ENCODE measurements at places on chromosomes 13 and 19. TPM values are rescaled to one million over a fixed set of nuclear protein-coding genes. Genes with fewer than 3 reads are reported as not detected.

- DNase-seq = no peak
Observed at GRCh38 chr13:84192125-84192524, 309.9 kb upstream of the SLITRK1 start.

DNA sequence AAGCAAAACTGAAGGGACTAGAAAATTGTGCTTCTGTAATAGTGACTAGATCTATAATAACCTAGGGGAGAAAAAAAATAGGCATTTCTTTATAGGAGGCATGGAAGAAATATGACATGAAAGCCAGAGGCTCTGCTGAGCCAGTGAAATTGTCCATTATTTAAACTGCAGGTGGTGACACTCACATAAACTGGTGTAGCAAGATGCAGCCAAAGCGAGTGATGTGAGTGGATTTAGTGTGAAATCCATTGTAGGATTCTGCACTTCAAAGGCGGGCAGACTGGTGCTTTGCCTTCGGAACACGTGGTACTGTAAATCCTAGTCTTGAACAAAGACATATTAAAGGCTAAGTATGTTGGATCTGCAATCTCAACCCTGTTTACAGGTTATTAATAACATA, 361.9 kb downstream of the TBC1D4 start:
- DNase-seq = no peak

GRCh38 chr19:10812196-10812595, 23.8 kb downstream of the TMED1 start:
- DNase-seq = no peak

GRCh38 chr13:33958964-33959363, 141.0 kb downstream of the RFC3 start:
- no peak for DNase-seq

- no peak for DNase-seq
Observed at GRCh38 chr13:36157480-36157879, 26.3 kb upstream of the DCLK1 start.

- DNase-seq = no peak
Observed at GRCh38 chr13:90302107-90302506, 1045.4 kb upstream of the MIR17HG start.

- DNase-seq = no peak
Observed at GRCh38 chr19:47274891-47275761, 441 bp downstream of the INAFM1 start.

PTBP1 gene
- polyA plus RNA-seq = 395 TPM

All from right renal cortex interstitium (tissue), 3 donors.